ENCODE measurements at places on chromosomes 12 and 14.

DNA sequence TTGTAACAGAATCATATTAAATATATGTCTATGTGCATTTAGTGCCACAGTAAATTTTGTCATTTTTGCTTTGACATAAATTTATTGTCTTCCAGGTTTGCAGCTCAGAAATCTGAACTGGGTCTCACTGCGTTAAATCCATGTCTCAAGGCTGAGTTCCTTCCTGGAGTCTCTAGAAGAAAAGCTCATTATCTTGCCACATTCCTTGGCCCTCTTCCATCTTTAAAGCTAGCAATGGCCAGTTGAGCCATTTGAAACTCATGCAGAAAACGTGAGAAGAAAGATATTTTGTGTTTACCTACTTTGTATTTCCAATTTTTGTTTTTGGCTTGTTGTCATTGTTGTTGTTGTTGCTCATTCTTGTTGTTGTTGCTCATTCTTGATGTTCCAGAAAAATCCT, 10.7 kb downstream of the PRH1 start:
- DNase-seq, result no peak

- DNase-seq, result no peak
These were observed 60.0 kb downstream of the FAR2 start for GRCh38 chr12:29208936-29209701.

- DNase-seq, result no peak
These were observed 476.1 kb upstream of the SOX5 start for GRCh38 chr12:24425601-24425970.

GRCh38 chr14:48914382-48914781, 671.8 kb downstream of the RPS29 start:
- no peak for DNase-seq

DNA sequence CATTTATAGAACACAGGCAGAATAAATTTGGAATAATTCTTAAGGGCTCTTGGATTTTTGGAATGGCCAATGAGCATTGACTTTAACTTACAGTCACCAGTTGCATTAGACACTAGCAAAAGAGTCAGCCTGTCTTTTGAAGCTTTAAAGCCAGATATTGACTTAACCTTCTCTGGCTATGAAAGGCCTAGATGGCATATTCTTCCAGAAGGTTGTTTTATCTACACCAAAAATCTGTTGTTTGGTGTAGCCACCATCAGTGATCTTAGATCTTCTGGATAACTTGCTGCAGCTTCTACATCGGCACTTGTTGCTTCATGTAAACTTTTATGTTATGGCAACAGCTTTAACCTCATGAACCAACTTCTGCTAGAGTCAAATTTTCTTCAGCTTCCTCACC, 10.4 kb downstream of the PCNX1 start:
- no peak for DNase-seq

DNA sequence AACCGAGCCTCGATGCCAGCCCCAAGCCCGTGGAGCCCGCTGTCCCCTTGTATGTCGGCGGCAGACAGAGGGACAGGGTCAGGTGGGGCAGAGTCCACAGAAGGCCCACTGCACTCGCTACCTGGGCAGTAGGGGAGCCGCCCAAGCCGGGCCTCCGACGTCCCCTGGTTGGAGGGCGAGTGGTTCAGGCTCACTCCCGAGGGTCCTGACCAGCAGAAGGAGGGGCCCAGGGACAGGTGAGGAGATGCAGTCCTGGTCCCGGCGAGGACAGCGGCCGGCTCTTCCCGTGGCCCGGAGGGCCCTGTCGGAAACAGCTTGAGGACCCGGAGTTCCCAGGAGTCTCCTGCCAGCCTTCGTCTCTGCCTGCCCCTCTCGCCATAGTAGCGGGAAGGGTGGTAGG, 216.7 kb upstream of the SFSWAP start:
- DNase-seq, result no peak

GRCh38 chr14:22552001-22552826, 36.8 kb downstream of the DAD1 start:
- no peak for DNase-seq

GRCh38 chr12:118870551-118870950, 110.8 kb upstream of the SRRM4 start:
- no peak for DNase-seq

DNA sequence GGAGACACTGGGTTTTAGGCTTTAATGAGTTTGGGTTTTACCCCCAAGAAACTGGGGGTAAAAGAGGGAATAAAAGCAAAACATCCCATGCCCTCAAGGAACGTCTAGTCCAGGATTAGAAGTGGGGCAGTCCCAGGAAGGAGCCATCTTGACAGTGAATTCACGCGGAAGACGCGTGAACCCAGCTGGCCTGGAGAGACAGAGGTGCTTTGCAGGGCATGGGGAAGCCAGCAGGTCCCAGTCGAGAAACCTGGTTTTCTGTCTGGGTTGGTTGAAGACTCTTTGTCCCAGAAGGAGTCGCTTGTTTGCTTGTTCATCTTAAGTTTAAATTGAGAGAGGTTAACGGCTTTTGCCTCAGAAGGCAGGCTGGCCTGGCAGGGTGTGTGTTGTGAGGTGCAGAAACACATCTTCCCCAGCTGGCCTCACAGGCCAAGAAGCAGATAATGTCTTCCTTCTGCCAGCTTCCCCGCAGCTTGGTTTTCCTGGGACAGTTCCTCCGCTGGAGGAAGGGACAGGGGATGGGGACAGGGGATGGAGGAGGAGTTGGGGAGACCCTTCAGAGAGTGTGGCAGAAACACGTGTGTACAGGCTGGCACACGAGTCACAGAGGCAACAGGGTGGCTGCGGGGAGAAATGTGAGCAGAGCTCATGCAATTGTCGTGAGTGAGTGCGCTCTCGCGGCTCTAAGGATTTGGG, 18.5 kb upstream of the CD9 start:
- DNase-seq, result no peak

GRCh38 chr12:64730588-64730969, 28.6 kb downstream of the GNS start:
- no peak for DNase-seq

DNA sequence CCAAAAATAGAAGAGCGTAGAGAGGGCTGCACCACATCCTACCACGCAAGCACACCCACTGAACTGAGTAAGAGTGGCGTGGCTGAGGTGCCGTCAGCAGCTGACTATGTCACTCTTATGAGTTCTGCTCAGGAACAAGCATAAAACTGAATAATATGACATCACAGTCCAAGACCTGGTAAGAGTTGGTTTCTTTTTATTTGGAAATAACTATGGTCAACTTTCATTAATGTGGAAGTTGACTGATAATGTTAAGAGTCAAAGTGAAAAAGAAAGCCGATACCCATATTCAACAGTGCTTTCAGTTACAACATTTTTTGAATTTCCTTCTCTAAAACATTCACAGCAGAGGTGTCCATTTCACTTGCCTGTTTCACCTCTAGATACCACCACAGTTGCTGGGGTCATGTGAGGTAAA, 44.6 kb downstream of the GNS start:
- DNase-seq, result no peak

DNA sequence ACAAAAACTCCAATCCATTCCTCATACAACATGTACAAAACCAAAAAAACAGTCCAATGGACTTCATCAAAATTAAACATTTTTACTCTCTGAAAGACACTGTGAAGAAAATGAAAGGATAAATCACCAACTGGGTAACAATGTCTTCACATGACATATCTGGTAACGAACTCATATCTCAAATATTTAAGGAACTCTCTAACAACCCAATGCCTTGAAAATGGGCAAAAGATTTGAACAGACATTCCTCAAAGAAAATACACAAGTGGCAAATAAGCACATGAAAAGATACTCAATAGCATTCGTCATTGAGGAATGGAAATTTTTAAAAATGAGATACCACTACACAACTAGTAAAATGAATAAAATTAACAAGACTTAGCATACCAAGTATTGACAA, 198.7 kb upstream of the RASSF8 start:
- no peak for DNase-seq

- no peak for DNase-seq
These were observed 6.5 kb upstream of the ATG101 start for GRCh38 chr12:52063082-52063924.

- no peak for DNase-seq
These were observed 15.5 kb upstream of the TMX1 start for GRCh38 chr14:51224551-51224950.

GRCh38 chr14:73047808-73048207, 10.5 kb upstream of the RBM25 start:
- no peak for DNase-seq

DNA sequence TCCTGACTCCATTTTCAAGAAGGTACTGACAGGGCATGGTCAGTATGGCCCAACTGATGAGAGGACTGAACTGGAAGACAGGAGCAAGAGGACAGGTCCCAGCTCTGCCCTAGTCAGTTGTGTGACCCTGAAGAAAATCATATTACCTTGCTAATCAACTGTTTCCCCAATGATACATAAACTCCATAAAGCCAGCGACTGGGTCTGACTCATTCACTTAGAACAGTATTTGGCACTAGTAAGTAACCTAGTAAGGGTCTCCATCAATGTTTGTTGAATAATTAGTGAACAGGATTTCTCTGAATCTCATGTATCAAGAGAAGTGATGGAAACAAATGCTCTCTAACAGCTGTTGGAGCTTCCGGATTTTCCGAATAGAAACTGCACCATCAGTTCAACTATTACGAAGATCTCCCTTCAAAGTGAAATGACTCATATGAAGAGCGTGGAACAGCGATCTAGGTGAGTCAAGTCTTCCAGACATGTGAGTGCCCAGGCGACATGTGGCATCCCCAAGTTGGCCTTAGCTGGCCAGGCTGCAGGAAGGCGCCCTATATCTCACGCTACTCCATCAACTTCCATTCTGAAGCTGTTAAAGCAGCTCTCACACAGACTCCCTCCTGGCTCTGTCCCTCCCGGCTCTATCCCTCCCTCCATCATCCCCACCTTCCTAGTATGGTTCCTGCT, 94.5 kb downstream of the TTC7B start:
- no peak for DNase-seq

GRCh38 chr12:52681526-52682380, 1.5 kb upstream of the KRT1 start:
- no peak for DNase-seq

GRCh38 chr12:131321988-131322387, 368.3 kb downstream of the ADGRD1 start:
- no peak for DNase-seq

DNA sequence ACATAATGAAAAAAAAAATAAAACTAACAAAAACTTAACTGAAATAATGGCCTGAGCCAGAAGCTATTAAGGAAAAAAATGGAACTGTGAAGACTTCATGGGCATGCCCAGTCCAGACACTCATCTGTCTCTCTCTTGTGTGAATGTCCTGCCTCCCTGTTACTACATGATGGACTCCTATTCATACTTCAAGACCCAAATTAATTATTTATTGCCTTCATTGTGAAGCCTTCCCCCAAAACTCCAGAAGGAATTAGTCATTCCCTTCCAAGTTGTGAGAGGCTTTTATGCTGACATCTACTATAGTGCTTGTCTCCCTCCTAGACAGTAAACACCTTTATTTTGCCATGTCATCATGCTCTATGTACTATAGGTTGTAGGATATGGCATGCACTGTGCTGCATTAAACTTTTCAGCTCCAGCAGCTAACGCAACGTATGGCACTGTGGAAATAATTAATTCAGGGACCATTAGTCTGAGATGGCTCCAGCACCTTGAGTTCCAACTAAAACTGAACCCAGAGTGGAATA, 25.0 kb upstream of the C12orf42 start:
- DNase-seq, result no peak

DNA sequence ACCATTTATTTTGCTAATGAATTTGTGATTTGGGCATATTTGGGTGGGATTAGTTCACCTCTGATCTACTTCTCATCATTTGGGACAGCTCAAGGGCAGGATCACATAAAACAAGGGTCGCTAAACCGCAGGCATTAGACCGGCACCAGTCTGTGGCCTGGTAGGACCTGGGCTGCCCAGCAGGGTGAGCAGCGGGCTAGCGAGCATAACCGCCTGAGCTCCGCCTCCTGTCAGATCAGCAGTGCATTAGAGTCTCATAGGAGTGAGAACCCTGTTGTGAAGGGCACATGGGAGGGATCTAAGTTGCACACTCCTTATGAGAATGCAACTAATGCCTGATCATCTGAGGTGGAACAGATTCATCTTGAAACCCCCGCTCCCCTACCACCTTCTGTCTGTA, 785.3 kb downstream of the TRHDE start:
- no peak for DNase-seq

DNA sequence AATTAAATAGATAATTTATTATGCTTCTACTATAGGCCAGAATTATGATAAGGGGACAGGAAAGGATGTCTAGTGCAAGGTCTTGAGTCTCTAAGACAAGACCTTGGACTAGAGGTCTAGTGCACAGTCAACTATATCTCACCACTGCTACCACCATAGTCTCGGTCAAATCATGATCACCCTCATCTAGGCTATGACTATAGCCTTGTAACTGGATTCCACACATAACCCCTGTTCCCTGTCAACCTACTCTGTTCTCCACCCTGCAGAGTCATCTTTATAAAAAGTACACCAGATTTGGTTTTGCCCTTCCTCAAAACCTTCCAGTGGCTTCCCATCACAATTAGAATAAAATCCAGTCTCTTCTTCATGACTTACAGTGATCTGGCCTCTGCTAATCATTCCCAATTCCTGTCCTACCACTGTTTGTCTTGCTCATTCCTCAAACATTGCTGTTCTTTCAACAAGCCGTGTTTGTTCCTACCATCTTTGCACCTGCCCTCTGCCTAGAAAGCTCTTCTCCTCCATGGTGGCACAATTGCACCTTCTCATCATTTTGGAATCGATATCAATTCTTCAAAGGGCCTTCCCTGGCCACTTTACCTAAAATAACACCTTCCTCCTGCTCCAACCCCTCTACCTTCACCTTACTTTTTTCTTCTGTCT, 169.4 kb downstream of the FOXN3 start:
- no peak for DNase-seq

- DNase-seq, result no peak
These were observed 14.2 kb downstream of the KMT5A start for GRCh38 chr12:123398177-123398549.

GRCh38 chr12:71218616-71219015, 60.8 kb upstream of the TSPAN8 start:
- no peak for DNase-seq

DNA sequence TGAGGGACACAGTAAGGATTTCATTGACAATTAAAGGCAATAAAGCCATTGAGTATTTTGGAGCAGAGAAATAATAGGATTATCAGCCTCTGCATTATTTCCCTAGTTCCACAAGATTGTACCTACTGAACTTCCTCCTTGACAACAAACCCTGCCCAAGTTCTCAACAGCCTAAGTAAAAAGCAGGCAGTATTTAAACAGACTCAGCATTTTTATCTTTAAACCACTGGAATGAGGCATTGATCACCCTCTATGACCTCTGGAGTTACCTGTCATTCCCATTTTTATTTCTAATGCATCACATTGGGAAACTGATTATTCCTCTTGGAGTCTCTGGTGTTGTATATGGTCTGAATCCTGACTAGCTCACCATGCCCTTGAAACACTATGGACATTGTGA, 570.6 kb upstream of the STXBP6 start:
- no peak for DNase-seq

Measured in stimulated activated CD4-positive, alpha-beta T cell treated with anti-CD3 and anti-CD28 coated beads, Interleukin-1b, Interleukin-23, amount 100 ng/mL, for 1 hour (primary cell).